ENCODE measurements at places on chromosomes 5 and 9.
A peak's percentile ranks its signal among the peaks of the same experiment; 100 is the strongest.

- DNase-seq = no peak
Observed at GRCh38 chr5:122120957-122121356, 8.4 kb upstream of the ZNF474 start.

GRCh38 chr9:126225611-126226609 lies 100.7 kb upstream of the MVB12B start:
- no peak for DNase-seq

DNA sequence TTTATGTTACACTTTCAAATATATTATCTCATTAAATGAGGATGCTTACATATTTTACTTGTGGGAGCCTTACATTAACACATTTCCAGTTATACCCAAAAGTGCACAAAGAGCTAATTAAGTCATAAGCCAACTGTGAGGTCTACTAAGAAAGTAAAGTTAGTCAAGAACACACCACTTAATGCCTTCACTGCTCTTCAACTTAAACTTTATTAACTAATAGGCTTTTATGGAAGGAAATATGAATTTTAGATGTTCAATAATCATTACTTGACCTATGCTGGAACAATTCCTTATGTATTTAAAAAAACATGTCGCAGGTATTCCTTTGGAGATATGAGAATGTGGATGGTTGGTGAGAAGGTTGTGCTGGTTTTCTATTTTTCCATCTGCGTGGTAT lies 3.4 kb downstream of the ST8SIA4 start:
- DNase-seq = no peak

DNA sequence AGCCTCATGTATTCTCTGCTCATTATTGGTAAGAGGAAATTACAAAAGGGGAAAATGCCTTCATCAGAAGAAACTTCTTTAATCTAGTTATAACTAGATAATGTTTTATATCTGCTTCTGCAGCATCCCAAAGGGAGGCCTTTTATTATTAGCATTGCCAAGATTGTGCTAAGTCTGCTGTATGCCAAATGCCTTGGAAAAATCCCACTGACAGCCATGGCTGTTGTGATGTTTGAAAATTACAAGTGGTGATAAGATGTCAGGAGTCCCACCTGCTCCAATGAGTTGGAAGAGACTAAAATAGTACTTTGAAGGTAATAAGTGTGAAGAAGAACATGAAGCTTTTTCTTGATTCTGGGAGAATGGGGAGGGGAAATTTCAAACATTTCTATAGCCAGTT lies 345.0 kb downstream of the GABRB2 start:
- no peak for DNase-seq

GRCh38 chr5:167489202-167489601 lies 802.2 kb upstream of the WWC1 start:
- no peak for DNase-seq

GRCh38 chr5:94267350-94267899 lies 351.0 kb downstream of the KIAA0825 start:
- no peak for DNase-seq

DNA sequence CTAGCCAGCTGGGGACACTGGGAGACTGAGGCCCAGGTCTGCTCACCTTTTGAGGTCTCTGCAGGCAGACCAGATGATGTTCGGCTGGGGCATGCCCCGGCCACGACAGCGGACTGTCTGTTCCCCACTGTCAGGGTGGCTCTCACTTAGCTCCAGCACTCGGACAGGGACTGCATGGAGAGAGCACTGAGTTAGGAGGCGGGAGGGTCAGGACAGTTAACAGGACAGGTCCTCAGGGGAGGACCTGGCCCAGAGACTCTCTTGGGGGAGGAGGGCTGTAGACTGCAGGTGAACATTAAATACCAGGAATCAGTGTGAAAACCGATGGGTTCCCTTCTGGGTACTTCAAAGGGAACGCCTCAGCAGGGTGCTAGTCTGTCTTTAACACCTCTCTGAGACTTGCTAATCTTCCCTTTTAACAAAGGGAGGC lies 25.1 kb downstream of the PDGFRB start:
- DNase-seq = no peak

DNA sequence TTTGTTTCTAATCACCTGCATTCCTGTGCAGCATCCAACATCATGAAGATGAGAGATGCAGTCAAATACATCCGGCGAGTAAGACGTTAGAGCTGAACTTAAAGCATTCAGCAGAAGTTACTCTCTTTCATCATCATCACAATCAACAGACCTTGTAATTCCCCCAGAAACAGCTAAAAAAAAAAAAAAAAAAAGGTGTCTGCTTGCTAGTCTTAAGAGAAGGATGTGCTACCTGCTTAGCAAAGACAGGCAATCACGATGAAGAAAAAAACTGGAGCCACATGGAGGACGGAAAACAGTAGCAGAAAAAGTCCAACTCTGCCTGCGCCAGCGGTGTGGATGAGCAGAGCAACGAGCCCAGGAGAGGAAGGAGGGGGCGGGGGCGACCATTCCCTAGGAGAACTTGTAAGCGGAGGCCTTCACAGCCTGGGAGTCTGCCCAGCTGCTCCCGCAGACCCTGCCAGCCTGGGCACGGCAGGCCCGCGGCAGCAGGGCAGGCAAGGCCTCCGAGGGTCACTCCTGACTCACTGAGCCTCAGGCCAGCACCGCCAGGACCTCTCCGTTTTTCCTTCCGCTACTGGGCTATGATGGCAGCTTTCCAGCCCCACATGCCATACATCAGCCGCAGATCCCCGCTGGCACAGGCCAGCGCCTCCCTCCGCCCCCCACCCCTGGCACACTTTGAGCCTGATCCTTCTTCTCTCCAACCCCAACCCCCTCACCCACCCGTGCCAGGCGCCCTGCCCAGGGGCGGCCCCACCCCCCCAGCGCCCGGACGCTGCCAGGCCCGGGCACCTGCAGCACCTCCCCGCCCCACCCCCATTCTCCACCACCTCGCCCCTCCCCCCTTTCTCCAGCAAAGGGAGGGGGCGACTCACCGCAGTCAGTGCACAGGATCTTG lies 1.4 kb downstream of the NRG2 start:
- peak; percentile 82 for DNase-seq

DNA sequence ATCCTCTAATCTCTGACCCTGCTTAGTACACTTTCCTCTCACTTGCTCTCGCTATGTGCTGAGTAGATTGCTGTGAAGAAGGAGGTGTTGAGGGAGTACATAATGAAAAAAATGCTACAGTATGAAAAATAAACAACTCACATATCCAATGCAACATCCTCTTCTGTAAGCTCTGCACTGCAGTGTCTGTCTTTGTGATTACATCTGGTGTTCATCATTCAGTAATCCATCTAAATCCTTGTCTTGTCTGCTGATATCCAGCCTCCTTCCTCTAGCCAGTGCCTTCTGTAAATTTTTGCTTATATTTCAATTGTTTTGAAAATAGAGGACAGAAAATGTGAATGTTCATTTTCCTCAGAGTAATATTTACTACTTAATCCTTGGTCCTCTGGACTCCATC lies 57.4 kb upstream of the CDH12 start:
- DNase-seq = no peak

DNA sequence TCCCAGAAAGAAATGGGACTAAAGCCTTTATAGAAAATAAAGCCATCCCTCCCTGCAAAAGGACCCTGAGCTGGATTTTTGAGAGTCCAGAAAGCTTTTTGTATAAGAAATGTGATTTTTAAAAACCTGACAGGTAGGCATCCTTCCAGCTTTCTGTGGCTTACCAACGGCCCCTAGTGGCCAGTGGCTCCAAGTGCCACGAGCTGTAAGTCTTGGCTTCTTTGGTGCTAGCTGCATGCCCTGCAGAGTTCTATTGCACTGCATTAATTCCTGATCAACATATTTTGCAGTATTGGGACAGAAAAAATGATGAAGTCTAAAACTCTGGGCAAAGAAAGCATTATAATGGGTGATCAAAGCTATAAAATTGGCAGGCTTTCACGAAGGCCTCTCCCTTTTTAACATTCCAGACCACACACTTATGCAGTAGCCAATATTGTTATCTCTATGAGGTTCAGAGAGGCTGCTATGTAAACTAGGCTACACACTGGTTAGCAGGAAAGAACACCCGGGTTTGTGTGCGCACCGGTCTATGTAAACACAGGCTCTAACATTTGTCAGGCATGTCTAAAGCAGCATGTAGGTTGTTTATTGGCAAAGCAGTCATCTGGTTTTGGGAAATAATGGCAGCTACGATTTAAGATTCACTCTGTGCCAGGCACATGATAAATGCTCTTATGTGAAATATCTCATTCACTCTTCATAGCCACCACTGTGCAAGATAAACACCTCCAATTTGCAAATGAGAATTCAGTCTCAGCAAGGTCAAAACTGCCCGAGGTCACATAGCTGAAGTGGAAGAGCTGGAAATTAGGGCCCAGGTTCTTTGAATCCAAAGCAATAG lies 55.2 kb downstream of the NMUR2 start:
- DNase-seq = peak; percentile 5

DNA sequence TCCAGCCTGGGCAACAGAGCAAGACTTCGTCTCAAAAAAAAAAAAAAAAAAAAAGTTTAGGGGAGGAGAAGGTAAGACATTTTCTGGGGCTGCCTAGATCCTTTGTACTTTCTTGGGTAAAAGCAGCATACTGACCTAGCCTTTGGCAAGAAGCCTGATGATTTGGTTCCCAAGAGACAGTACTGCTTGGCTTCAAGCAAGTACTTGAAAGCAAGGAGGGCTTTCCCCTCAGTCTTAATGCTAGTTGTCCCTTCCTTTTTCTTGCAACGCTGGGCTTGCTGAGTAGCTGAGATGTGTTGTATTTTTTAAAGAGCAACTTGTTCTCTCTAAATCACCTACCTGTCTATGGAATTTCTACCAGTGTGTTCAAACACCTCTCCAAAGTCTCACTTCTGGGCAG lies 76.2 kb downstream of the INSYN2B start:
- DNase-seq = no peak

GRCh38 chr5:139665626-139666025 lies 17.5 kb downstream of the CXXC5 start:
- DNase-seq = no peak

GRCh38 chr9:93138171-93138764 lies 4.2 kb upstream of the NINJ1 start:
- no peak for DNase-seq

GRCh38 chr5:117943541-117943940 lies 1044.8 kb downstream of the DTWD2 start:
- DNase-seq = no peak

- DNase-seq = no peak
Observed at GRCh38 chr9:124102363-124102762, 90.8 kb downstream of the LHX2 start.

DNA sequence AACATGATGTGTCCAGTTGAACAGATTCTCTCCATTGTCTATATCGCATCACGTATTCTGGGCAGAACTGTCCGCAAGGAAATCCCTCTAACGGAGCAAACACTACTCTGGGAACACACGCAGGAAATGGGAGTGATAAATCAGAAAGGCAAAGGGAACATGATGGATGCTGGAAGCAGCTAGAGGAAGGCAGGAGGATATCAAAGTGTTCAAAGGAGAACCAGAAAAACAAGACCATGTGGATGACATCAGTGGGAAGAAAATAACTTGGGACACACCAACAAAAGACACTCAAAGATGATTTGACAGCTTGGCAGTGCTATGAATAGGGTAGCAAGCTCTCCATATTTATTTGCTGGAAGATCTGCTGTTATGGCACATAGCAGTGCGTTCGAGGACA lies 142.9 kb downstream of the PLK2 start:
- DNase-seq = peak; percentile 66

DNA sequence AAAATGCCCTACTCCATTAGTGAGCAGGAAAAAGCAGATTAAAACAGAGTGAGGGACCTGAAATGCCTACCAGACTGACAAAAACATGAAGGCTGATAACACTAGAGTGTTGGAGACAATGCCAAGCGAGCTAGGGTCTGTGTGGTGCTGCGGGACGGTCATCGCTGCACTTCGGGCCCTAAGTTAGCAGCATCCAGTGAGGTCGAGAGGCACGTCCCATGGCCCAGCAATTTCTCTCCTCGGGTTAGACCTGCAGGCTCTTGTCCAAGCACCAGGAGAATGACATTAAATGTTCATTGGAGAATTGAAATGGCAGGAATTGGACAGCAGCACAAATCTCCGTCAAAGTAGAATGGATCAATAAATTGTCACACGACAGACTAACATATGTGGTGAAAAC lies 5.3 kb upstream of the CACNA1B start:
- DNase-seq = no peak

DNA sequence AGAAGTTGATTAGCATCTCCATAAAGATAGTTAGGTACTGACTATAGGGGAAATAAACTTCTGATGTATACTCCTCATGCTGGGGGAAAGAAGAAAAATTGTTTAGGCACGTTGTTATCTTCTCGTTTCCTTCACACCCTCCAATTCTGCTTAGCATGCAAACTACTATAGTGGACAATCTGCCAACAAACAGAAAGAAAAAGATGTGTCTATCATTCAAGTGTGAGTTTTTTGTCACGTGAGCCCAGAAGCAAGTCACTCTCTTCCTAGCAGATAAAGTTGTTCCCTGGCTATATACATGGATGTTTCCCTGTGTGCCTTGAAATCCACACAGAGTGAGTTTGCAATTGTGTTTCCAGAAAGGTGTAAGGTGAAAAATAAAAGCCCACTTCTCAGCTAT lies 318.4 kb downstream of the CWC27 start:
- no peak for DNase-seq

DNA sequence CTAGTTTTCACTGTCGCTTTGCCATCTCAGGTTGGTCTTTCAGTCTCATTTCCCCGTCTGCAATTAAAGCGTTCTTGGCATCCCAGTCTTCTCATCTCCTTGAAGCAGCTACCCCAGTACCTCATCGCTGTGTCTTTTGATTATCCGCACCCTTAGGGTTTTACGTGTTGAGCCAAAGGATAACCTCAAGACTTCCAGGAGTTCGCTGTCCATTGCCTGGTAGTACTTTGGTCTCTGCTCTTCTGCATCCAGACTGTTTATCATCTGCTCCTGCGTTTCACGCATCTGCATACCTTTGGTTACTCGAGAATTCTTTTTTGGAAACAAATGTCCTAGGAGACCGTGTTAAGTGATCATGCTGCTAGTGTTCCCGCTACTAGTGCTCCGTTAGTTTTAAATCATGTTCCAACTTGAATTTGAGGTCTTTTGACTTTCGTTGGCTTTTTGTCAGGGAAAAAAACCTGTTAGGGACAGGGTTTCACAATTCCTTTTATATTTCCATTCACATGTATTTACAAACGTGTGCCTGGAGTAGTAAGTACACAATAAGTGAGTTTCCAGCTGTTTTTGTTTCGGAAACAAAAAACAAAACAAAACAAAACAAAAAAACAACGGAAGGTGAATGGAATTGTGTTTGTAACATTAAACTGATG lies 888 bp downstream of the RABGAP1 start:
- DNase-seq = peak; percentile 67

- no peak for DNase-seq
Observed at GRCh38 chr5:160930406-160930805, 78.4 kb upstream of the ATP10B start.

DNA sequence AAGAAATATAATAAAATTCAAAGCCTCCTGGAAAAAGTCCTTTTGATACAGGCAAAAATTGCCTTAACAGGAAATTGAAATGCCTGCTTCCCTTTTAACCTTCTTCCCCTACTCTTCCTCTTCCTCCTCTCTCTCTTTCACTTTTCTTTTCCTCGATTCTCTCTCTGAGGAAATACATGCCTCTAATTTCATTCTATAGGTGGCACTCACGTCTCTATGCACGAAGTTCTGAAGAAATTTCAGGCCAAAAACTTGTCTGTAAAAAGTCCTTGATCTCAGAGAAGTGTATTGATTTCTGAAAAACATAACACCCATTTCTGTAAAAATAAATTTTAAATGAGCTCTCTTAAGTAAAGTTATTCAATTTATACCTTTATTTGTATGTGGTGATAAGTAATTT lies 371.7 kb upstream of the IRX4 start:
- DNase-seq = no peak
